A172 (cell line): ENCODE measurements at places on chromosomes 5 and 9.

DNA sequence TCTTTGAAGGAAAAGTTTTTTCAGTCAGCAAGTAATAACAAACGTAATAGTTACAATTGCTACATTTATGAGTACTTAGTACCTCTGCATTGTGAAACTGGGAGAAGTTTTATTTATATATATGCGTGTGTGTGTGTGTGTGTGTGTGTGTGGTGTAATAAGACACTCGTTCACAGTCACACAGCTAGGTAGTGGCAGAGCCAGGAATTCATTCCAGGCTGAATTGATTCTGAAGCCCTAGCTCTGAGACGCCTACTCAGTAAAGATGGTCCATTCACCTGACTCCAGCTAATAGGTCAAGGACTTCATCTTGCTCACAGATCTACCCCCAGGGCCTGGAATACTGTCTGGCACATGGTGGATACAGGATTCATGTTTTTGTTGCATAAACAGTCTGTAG, 13.6 kb upstream of the CAST start:
- no peak for DNase-seq

- no peak for DNase-seq
Measured at GRCh38 chr5:176341325-176342157, 20.0 kb downstream of the KIAA1191 start.

DNA sequence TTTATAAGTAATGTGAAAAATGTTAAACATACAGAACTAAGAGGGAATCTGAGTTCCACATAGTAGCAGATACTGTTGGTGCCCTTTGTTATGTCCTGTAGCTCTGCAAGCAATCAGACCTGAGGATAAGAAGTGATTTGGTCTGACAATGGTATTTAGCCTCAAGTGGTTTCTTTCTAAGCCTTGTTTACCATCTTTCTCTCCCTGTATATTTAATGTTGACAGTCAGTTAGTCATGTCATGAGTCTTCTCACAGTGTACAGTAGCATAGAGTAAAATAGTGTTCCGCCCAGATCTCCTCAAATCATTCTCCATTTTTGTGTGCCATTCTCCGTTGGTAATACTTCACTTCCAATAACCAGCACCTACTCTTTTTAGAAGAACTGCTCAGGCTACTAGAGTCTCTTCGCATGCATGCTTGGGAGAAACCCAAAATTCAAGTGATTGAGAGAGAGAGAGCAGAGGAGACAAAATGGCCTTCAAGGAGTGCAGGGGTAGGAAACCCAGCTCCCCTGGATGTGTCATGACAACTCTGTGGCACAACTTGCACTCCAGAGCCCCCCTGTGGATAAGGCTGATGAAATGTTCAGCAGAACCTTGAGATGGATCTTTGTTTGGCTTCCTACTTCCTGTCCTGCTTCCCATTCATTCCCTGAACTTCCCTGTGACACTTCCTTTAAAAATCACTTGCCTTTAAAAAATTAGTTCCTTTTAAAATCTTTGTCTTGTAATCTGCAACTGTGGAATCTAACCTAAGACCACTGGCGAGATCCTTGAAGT, 129.2 kb upstream of the FST start:
- no peak for DNase-seq

DNA sequence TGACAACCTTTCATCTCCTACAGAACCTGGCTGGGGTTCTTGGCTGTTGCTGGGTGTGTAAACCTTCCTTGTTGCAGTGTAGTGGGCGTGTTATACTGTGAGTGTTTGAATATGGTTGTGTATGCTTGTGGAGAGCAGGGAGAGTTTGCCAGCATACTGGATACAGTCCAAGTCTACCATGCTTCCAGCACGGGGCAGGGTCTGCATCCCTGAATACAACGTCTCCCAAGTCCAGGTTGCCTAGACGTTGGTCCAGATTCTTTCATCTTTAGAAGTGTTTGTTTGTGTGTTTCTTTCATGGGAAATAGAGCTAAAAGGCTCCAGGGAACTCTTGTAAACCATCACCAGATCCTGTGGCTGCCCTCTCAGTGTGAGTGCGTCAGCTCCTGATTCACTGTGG, 46.4 kb downstream of the SYK start:
- no peak for DNase-seq

DNA sequence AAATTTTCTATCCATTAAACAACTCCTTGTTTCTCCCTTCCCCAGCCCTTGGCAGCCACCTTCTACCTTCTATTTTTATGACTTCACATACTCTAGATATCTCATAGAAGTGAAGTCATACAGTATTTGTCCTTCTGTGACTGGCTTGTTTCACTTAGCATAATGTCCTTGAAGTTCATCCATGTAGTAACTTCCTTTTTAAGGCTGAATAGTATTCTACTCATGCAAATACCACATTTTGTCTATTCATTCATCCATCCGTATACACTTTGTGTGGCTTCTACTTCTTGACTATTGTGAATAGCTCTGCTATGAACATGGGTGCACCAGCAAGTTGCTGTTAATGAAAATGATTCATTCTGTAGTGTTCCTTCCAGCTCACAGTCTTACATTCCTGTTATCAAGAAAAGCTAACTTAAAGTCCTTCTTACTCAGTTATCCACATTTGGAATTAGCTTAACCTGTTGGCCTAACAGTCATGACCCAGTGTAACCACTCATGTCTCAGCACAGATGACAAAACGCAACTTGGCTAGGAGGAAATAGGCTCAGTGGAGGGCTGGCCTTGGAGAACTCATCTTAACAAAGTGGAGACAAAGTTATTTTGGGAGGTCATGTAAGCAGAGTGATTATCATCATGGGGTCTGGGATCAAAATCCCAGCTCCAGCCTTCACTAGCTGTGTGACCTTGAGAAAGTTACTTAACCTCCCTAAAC, 129.7 kb upstream of the MAP3K1 start:
- no peak for DNase-seq

GRCh38 chr5:81786991-81787390, 36.1 kb upstream of the SSBP2 start:
- no peak for DNase-seq

GRCh38 chr9:27719711-27720110, 146.4 kb upstream of the C9orf72 start:
- DNase-seq = no peak

DNA sequence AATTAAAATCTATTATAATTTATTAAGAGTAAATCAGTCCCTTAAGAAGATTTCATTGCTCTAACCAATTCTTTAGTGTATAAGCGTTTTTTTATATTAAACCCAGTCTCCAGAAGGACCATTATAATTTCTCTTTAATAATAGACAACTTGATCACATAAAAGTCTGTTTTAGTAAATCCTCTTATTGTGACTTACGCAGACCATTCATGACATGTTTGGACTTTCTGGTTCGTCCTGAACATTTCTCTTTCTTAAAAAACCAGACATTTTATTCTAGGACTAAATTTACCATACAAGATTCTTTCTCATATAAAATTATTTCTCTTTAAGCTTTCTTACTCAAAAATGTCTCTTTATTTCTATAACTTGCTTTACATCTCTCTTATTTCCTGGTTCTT, 196.2 kb upstream of the RAI14 start:
- DNase-seq = no peak

- no peak for DNase-seq
Measured at GRCh38 chr5:150582241-150583109, 58.0 kb upstream of the SYNPO start.

DNA sequence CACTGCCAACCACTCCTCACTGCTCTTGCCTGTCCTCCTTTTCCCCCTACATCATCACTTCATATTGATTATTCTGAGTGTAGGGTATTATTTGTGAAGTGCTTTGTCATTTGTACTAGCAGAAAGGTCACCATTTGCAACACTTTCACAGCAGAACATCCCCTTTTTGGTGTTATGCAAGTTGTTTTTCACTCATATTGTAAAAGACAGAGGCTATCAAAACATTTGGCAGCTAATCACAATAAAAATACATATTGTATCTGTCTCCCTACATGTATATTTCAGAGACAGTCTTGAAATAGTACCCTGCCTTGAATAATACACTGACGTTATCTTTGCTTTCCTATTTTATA, 82.3 kb downstream of the ANXA1 start:
- DNase-seq = no peak

- DNase-seq = peak; percentile 68
Measured at GRCh38 chr9:131875828-131876485, 136.1 kb upstream of the RAPGEF1 start.

- no peak for DNase-seq
Measured at GRCh38 chr9:93633492-93634221, 57.3 kb downstream of the PHF2 start.
